Omental fat pad (tissue), 4 donors: ENCODE measurements at places on chromosomes 1 and 21. TPM values are rescaled to one million over a fixed set of nuclear protein-coding genes. Genes with fewer than 3 reads are reported as not detected.

OR6N1 gene
- total RNA-seq, result not detected

DNA sequence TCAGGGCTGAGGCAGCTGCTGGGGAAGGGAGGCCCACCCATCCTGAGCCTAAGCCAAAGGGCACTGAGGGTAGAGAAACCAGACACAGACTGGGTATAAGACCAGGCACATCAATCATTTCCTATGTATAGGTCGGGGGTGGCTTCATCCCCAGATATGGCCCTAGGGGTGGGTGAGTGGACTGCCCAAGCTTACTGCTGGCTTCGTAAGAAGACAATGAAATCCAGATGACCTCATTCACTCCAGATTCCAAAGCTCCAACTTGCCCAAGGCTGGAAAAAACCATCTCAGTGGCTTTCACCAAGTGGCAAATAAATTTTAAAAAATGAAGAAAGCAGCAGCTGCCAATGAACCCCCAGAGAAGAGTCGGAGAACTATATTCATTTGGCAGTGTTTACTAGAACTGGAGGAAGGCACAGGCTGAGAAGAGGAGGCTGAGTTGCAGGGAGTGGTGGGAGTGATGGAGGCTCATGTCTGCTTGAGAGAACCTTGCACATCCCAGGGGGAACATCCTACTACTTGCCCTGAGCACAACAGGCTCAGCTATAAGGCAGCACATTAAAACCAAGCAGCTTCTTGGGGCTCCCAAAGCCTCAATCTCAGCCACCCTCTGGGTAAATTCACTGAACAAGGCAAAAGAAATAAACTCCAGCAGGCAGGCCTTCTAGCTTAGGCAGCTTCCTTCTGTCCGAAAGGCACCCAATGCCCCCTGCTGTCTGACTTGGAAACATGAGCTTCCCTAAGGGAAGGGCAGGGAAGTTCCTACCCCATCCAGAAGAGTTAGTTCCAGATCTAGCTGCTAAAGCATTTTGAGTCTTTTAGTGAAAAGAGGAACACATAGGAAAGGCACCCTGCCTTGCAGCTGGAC is 14.1 kb downstream of the PEA15 start:
- DNase-seq, result no peak

- no peak for DNase-seq
These were observed 342.8 kb downstream of the RPS6KC1 start for GRCh38 chr1:213393860-213394259.

- no peak for DNase-seq
These were observed 305.1 kb downstream of the LTN1 start for GRCh38 chr21:28687586-28687985.

DNA sequence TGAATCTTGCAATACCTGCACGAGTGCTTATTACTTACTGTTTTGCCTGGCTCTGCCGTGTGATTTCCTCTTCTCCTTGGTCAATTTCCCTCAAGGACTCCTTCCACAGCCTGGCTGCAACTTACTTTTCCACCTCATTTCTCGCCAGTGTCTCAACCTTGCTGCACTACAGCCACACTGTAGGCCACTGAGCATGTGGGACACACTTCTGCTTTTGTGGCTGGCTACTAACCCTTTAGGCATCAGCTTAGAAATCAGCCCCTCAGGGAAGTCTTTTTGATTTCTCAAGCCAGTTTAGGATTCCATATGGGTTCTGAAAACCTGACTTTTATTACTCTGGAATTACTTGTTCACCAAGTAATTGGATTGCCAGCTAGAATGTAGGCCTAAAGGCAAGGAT is 5.2 kb upstream of the DMRTB1 start:
- DNase-seq, result no peak

- DNase-seq, result no peak
These were observed 196.0 kb downstream of the URB2 start for GRCh38 chr1:229822026-229822425.

DNA sequence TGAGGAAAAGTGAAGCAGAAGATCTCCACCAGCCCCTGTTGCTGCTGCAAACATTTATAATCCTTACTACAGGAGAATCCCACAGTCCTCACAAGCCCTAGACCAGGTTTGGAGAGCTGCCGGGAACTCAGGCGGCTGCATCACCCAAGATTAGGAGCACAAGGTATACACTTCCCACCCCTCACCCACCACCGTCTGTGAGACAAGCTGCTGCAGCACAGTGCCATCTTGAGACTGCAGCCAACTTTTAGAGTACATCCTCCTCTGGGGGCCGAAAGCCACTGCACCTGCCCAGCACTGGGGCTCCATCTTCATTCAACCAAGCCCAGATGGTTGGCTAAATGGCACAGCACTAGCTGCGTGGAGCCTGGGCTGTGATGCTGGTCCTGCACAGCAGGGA is 13.8 kb downstream of the OLFML3 start:
- DNase-seq, result no peak

DNA sequence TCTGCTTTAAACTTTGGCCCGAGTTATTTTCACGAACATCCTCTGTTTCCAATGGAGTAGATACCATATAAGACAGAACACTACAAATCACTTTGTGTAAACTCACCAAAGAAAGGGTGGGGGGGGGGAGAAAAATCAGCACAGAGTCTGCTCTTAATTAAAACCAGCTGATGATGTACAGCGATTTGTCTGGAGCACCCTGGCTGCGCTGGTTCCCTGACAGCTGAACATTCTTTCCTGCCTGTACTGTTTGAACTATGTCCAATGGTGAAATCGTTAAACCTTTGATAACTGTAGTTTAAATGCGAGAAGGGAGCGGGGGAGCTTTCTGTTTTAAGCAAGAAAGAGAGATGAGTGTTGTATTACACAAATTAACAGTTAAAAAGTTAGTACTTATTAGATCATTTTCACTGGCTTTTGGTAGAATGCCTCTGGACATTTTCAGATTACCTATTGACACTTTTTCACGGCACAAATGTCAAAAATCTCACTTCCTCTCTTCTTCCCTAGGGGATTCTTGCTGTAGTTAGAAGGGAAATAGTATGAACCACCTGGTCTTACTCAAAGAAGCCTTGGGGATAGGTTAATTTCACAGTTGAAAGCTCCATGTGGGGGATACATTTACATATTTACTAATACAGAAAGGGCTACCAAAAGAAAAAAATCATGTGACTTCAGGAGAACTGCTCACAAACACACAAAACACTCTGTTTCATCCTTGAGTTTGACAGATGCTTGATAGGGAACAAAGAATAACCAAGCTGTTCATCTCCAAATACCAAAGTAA is 140.2 kb upstream of the RUNX1 start:
- DNase-seq, result no peak

- peak; percentile 68 for DNase-seq
These were observed 156.0 kb downstream of the RERE start for GRCh38 chr1:8661185-8662110.
